Posterior cingulate gyrus (tissue), 11 donors: ENCODE measurements at places on chromosomes 7 and 10.

- no peak for DNase-seq
Measured at GRCh38 chr10:128751284-128751683, 625.1 kb upstream of the MKI67 start.

DNA sequence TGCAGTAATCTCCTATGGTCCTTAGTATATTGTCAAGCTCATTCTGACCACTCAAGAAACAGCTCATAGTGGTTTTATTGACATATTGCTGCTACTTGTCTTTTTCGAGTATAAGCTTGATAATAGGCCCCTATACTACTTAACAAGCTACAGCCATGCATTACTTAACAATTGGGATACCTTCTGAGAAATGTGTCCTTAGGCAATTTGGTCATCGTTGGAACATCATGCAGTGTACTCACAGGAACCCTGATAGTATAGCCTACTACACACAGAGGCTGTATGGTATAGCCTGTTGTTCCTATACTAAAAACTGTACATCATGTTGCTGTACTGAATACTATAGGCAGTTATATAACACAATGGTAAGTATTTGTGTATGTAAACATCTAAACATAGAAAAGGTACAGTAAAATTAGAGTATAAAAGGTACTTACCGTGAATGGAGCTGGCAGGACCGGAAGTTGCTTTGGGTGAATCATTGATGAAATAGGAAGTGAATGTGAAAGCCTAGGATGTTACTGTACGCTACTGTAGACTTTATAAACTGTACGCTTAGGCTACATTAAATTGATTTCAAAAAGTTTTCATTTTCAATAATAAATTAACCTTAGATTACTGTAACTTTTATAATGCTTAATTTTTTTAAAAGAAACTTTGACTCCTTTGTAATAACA lies 160.9 kb downstream of the LRRC4 start:
- no peak for DNase-seq

DNA sequence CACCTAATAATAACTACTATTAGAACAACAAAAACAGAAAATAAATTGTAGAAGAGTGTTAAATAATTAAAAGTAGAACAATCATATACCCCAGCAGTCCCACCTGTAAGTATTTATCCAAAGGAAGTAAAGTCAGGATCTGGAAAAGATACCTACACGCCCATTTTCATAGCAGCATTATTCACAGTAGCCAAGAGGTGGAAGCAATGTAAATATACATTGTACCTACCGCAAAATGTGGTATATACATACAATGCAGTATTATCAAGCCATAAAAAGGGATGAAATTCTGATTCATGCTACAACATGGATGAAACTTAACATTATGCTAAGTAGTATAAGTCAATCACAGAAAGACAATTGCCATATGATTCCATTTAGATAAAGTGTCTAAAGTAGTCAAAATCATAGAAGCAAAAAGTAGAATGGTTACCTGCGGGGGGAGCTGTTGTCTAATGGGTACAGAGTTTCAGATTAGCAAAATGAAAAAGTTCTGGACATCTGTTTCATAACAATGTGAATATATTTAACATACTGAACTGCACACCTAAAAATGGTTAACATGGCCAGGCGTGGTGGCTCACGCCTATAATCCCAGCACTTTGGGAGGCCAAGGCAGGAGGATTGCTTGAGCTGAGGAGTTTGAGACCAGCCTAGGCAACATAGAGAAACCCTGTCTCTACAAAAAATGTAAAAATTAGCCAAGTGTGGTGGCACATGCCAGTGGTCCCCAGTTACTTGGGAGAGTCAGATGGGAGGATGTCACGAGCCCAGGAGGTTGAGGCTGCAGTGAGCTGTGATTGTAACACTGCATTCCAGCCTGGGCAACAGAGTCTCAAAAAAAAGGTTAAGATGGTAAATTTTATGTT lies 6.0 kb upstream of the TMED4 start:
- DNase-seq = peak; percentile 28

DNA sequence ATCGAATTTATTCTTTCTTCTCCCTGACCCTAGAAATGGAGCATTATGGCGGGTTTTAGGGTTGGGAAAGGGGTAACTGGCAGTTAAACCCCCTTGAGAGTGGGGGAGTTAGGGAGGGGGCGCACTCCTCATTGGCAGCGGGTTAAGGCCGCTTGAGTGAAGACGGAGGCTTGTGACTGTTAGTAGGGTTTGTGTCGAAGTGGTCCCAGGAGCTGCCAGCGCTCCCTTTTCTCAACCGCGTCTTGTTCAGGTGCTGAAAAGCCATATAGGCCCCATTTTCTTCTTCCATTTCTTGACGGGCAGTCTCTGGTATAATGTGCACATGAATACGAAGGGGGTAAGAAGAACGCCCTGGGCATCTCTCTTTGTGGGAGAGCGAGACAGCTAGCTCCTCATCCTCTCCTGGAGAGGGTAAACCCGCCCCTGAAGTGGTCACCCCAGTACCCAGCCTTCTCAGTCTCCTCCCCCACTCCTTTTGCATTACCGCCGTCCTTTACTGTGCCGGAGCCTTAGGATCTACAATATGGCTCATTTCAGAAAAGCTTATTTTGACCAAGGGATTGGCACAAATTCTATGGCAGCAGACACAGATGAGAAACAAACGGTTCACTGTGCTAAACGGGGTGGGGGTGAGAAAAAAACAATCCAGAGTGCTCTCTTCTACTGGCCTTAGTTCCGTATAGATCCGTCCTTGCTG lies 836 bp downstream of the KMT2E start:
- peak; percentile 55 for DNase-seq

DNA sequence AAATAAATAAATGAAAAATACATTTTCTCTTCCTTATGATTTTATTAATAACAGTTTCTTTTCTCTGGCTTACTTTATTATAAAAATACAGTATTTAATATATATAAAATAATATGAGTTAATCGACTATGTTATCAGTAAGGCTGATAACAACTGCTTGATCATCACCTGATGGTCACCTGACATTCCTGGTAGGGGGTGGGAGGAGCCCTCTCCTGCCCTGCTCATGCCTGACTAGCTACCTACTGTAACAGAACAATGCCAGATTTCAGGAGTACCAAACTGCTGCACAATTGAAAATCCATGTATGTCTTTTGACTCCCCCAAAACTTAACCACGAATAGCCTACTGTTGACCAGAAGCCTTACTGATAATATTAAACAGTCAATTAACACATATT lies 1.3 kb upstream of the APBB1IP start:
- no peak for DNase-seq

DNA sequence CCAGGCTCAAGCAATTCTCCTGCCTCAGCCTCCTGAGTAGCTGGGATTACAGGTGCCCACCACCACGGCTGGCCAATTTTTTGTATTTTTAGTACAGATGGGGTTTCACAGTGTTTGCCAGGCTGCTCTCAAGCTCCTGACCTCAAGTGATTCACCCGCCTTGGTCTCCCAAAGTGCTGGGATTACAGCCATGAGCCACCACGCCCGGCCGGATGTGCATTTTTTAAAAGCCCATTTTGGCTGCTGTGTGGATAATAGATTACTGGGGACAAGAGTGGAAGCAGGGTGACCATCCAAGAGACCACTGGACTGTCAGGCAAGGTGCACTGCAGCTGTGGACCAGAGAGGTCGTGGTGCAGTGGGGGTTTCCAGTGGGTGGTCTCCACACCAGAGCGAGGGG lies 21.4 kb downstream of the HKDC1 start:
- DNase-seq = no peak

- DNase-seq = no peak
Measured at GRCh38 chr10:78199005-78199725, 165.5 kb downstream of the RPS24 start.

DNA sequence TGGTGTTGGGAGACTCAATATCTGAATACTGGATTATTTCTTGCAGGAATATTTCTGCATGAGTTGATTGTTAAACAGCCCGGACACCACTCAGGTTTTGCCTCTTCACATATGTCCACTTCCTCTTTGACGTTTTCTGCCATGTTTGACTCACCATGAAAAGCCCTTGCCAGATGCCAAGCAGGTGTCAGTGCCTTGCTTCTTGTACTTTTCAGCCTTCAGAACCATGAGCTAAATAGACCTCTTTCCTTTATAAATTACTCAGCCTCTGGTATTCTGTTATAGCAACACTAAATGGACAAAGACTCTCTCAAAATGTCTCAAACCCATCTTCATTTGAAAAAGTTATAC lies 24.7 kb upstream of the MACC1 start:
- no peak for DNase-seq

GRCh38 chr7:45072131-45073030 lies 16.4 kb downstream of the NACAD start:
- no peak for DNase-seq

GRCh38 chr10:126632705-126633104 lies 37.8 kb downstream of the C10orf90 start:
- DNase-seq = no peak

GRCh38 chr7:134632937-134633540 lies 13.6 kb upstream of the BPGM start:
- no peak for DNase-seq
